ENCODE measurements at places on chromosomes 16 and 17.

- no peak for DNase-seq
These were observed 561.6 kb upstream of the PSMD7 start for GRCh38 chr16:73735018-73735417.

DNA sequence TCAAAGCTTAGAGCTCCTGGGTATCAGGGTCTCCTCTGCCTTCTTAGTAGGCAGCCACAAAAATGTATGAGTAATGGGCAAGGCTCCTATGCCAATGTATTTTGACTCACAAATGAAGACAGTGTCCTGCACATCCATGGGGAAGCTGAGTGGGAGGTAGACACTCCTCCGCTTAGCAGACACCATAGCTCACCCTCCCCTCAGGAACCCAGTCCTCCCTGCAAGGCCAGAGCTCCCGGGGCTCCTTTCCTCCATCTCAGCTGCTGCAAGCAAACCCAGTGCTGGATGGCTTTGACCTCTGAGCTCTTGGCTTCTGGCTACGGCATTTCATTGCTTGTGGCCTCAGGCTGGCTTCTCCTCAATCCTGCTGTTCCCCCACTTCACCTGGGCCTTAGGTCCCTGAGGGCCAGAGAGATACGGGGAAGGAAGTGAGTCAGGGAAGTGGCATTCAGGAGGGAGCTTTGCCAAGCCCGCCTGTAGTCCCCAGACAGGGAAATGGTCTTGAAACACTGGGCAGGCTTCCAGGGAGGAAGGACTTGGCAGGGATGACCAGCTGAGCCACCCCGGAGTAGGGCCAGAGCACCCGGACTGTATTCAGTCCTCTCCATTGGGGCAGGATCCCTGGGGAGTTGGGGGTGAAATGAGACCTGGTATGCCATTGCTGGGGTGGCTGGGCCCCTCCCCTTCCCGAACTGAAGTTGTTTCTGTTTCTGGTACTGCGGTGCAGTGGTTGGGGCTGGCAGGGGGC is 4.5 kb downstream of the ABCC3 start:
- no peak for DNase-seq

GRCh38 chr16:84511180-84511800 is 6.8 kb upstream of the MEAK7 start:
- DNase-seq: peak; percentile 57

DNA sequence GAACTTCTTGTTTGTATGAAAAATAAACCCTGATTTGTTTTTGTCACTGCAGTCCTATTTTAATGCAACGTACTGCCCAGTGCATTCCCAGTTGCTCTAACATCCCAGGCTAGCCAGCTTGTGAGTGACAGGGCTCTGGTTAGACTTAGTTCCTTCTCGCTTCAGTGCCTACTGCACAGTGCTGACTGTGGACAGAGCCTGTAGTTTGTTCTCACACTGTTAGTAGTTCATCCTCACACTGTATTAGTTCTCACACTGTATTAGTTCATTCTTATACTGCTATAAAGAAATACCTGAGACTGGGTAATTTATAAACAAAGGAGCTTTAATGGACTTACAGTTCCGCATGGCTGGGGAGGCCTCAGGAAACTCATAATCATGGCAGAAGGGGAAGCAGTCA is 116.6 kb upstream of the SALL1 start:
- no peak for DNase-seq

DNA sequence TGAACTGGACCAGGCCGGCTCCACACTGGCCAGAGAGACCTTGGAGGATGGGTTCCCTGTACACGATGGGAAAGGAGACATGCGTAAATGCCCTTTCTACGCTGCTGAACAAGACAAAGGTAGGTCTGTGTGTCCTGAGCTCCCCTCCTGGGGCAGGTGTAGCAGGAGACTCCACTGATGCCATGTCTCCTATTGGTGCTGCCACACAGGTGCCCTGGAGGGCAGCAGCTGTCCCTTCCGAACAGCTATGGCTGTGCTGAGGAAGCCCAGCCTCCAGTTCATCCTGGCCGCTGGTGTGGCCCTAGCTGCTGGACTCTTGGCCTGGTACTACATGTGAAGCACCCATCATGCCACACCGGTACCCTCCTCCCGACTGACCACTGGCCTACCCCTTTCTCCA is 29.2 kb downstream of the CDIP1 start:
- no peak for DNase-seq

DNA sequence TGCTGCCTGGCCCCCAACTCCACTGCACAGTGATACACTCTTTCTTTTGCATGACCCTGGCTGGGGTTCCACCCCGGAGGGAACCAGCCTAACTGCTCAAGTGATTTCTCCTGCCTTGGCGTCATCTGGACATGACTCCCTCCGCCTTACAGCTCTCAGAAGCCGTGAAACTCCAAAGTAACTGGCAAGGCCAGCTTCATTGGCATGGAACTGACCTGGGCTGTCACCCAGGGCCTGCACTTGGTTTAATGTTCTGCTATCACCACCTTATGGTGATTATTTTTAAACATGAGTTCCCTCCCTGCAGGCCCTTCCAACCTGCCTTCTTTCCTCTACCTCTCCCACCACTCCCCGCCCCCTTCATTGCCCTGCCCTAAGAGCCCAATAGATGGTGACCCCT is 139.7 kb upstream of the CDH5 start:
- no peak for DNase-seq

- DNase-seq: no peak
These were observed 17.6 kb downstream of the CDK5R1 start for GRCh38 chr17:32504166-32504990.

DNA sequence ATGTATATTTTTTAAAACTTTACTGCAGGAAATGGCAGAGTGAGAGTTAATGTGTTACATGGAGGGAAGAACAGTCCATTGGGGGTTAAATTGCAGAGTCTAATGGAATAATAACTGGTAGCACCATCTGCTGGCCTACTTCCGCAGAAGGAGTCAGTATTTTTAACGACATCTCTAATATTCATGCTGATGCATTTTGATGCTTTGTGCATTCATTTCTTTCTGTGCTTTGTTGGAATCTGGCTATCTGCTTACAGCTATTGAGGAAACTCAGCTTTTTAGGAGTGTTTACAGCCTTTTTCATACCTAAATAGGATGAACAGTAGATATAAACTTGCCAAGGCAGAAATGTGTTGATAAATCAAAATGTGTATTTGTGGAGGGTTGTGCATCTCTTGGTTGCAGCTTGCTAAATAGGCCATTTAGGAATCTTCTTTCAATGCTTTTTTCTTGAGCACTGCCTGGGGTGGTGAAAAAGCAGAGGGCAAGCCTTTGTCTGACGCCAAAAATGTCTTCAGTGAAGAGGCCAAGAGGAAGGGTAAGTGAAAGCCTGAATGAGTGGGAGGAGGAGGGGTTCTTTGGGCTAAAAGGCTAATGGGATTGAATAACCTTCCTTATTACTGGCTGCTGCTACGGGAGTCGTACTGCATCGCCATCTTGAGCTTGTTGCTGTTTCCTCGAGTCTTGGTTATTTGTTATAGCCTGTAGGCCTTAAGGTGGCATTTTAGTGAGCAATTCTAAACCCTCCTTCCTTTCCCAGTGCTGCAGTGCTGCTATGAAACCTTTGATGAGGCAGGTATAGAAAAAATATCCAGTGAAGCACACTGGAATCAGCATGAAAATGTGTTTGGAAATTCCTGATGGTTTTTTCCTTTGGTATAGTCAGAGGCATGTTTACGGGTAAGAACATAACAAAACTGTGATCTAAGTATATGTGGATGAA is 153.3 kb downstream of the CHD9 start:
- peak; percentile 89 for DNase-seq

DNA sequence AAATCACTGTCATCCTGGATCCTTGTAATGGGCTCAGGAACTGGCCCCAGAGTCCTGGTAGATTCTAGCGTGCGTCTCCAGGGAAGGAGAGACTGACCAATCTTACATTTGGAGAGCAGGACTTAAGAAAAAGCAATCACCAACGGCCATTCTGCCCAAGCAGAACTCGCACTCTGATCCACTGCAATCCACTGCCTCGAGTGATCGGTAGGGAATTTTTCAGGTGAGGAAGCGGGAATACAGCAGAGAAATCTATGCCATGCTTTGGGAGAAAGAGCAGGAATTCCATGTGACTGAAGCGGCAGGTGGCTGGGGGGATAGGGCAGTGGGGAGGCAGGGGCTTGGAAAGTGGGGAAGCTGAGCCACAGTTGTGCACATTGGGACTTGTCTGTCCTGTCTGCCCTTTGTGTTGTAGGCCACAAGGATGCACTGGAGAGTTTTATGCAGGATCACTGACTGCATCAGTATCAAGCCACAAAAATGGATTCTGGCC is 143.9 kb upstream of the HS3ST2 start:
- DNase-seq: no peak

- DNase-seq: no peak
These were observed 662.0 kb downstream of the CDH11 start for GRCh38 chr16:64459821-64460220.

DNA sequence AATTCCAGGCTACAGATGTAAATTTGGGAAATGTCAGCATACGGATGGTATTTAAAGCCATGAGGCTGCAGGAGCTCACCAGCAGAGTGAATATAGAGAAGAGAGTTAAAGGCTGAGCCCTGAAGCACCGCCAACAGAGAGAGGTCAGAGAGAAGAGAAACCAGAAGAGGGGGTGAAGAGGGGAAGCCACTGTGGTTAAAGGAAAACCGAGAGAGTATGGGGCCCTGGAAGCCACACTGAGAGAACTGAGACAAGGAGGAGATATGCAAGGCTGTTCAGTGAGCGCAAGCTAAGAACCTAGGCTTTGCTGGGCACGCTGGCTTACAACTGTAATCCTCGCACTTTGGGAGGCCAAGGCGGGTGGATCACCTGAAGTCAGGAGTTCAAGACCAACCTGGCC is 24.6 kb downstream of the COPRS start:
- DNase-seq: no peak

- no peak for DNase-seq
These were observed 252.2 kb downstream of the CPPED1 start for GRCh38 chr16:12551530-12551929.

GRCh38 chr17:28258347-28258887 is 60.6 kb upstream of the TMEM97 start:
- DNase-seq: no peak

DNA sequence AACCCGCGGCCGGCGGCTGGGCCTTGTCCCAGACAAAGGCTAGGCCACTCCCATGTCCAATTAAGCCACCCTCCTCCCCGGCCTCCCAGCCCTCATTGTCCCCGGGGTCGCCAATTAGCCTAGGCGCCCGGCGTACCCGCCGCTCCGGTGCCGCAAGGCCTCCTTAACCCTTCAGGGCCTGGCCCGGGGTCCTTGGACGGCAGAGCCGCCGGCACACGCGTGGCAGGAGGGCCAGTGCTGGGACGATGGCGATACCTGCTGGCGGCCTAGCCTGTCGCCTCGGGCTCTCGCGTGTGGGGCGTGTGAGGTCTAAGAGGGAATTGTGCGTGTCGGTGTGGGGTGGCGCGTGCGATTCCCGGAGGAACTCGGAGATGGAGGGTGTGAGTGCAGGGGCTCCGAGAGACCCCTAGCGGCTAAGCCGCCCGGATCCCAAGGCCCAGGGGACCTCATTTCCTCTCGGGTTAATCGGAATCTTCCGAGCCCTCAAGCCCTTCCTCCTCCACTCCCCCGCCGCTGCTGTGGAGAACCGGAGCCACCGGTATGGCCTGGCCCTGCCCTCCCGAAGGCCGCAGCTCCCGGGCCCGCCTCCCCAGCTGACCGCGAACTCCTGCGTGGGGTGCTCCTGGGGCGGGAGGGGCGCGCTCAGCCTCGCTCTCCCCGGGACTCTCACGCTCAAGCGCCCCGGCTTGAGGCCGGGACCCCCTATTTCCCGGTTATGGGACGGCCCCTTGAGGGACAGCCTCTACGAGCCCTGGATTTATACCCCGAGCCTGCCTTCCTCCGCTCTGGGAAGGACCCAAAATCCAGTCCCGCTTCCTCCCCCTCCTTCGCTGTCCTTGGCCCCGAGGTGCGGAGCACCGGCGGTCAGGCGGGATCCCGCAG is 11.9 kb downstream of the TBX2 start:
- DNase-seq: no peak

DNA sequence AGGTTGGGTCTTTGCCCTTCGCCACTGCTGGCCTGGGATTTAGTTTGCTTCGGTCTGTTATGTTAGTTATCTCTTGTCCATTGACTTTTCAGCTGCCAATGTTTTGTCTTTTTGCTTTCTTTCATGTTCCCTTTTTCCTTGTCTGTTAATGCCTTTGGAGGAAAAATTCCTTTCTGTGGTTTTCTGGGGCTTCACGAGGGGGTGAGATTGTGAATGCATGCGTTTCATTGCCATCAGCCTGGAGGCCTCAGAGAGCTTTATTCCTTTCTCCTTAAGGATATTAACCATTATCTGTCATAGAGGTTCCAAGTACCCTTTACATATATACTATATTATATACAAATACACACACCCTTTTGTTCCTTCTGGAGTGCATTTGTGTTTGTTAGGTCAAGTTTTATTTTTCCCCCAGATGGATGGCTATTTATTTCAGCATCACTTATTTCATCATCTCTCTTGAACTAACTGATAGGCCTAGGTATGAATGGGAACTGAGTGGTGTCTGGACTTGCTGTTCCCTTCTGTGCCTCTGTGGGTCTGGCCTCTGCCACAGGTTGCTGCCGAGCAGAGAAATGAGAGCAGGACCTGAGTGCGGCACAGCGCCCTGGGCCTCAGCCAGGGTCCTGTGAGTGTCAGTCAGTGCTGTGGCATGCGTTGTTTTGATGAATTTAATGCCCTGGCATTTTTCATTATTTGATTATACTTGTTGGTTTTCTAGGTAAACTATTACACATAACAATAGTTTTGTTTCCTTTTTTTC is 193.4 kb downstream of the LGALS9B start:
- no peak for DNase-seq

DNA sequence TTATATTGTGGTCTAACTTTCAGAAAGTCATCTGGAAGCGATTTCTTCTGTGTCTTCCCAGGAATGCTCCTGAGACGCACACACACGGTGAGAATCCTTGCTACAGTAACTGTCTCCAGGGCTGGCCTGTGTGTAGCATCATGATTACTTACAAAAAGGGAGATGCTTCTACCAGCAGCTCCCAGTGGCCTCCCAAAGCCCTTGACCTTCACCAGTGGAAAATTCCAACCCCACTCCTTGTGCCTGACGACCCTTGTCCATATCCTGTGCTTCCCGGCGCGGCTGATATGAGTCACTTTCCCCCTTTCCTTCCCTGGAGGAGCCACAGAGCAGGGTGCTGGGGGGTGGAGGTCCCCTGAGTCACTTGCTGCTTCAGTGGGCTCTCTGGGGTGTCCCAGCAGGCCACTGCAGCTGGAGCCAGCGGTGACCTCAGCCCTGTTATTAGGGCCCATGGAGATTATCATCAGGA is 22.1 kb upstream of the NAT9 start:
- DNase-seq: no peak

DNA sequence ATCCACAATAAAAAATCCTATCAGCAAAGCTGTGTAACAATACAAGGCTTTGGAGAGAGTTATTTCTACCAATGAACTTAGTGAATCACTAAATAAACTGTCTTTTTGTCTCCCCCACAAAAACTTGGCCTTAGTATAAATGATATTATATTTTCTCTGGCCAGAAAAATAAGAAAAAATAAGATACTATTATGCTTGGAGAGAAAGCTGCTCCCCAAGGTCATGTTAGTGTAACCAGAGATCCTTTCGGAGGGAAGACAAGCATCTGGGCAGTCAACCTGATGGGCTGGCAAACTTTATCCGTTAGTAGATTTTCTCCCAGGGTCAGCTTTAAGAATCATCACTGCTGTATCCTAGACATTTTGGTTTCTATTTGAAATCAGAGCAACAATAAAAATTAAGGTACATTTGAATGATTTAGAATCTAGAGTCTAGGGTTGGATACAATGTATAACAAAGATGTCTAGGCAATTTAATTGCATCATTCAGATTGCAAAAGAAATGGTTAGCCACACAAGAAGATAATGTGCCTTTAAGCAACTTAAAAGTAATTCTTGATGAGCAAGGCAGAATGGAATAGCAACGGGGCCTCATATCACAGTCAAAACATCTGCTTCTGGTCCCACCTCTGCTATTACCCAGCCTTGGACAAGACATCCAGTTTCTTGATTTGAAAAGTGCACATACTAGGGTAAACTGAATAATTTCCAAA is 280.4 kb downstream of the SLC39A11 start:
- DNase-seq: no peak

Data from SHP77 treated with DMSO at 0.1 percent for 48 hours (cell line).